ENCODE measurements at places on chromosomes 6 and 20.

GRCh38 chr20:51926670-51927305 is 124.5 kb upstream of the SALL4 start:
- no peak for DNase-seq

- DNase-seq, result no peak
Observed at GRCh38 chr20:37803438-37804307, 99.3 kb upstream of the VSTM2L start.

DNA sequence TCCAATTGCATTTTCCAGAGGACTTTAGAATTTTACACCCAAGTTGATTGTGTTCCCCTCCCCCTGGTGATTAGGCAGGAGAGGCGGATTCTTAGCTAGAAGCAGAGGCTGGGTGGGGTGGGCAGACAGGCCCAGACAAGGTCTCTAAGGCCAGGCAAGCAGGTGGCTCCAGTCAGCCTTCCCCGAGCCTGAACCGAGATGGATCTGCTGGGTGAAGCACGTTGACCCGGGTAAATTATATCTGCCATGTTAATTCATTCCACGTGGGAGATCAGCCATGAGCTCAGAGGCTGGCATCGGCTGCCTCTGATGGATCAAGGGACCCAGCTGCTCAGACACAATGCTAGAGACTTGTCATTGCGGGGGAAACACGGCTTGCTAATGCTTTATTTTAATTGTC is 159.5 kb upstream of the MAFB start:
- no peak for DNase-seq

GRCh38 chr6:101740631-101741030 is 347.1 kb downstream of the GRIK2 start:
- no peak for DNase-seq

GRCh38 chr20:63508072-63508768 is 9.3 kb upstream of the EEF1A2 start:
- DNase-seq, result no peak

DNA sequence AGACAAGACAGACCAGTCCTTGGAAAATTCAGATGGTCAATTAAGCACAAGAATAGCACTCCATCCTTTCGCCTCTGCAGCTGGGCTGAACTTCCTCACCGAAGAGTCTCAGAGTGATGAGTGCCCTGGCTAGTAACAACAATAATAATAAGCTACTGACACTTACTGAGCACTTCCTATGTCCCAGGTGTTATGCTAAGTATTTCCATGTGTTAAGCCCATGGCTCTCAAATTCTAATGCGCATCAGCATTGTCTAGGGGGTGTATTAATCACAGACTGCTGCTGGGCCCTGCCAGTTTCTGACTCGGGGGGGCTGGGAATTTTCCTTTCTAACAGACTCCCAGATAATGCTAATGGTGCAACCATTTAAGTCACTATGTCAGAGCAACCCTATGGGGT is 118.2 kb upstream of the LRFN2 start:
- no peak for DNase-seq

GRCh38 chr6:35736253-35736894 is 458 bp upstream of the ARMC12 start:
- peak; percentile 51 for DNase-seq

GRCh38 chr6:142823256-142823902 is 121.6 kb downstream of the HIVEP2 start:
- DNase-seq, result no peak

DNA sequence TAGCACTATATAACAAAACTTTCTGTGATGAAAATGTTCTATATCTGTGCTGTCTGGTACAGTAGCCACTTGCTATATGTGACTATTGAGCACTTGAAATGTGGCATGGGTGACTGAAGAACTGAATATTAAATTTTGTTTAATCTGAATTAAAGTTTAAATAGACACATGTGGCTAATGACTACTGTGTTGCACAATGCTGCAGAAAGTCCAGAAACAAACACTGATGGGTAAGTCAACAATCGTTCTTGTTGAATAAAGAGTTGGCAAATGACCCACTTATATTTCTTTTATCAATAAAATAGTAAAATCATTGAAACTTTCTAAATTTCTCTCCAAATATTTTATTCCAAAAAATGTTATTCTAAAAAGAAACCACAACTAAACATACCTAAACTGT is 81.8 kb downstream of the PROKR2 start:
- DNase-seq, result no peak

DNA sequence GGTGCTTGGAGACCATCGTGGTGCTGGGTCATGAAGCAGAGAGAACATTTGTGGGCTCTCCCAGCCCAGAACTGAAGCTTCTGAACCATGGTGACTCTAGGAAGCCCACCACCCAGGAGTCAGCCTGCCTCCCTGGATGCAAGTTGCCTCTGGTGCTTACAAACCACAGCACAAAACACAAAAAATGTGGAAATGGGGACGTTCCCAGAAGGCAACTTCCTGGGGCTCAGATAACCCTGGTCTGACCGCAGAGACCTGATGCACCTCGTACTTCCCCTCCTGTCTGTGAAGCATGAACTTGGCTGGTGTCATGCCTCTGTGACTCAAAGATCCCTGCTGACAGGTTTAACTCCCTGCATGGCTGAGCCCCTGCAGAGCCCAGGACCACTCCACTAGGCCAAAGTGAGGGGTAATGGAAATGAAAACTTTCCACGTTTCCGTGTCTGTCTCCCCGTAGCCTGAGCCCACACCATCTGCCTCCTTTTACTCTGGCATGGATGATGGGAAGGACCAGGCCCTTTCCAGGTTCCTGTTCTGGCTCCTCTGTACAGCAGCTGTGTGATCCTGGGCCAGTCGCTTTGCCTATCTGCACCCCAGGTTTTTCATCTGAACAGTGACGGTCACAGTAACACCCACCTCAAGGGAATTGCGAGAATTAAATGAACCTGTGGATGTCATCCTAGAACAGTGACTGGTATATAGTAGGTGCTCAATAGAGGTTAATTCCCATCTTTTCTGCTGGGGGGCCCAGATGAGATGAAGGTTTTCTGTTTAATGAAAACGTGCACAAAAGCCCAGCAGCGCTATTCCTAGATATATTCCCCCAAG is 57.7 kb downstream of the PPP1R16B start:
- DNase-seq, result no peak

GRCh38 chr20:32570401-32571190 is 14.5 kb downstream of the NOL4L start:
- no peak for DNase-seq

Data from fibroblast of skin of right biceps (primary cell).